Breast epithelium (tissue), 4 donors: ENCODE measurements at places on chromosomes 4 and X.

GRCh38 chrX:41518127-41518840, 71.1 kb downstream of the NYX start:
- DNase-seq = no peak

GRCh38 chrX:68748030-68748429, 80.8 kb upstream of the EFNB1 start:
- DNase-seq = no peak

DNA sequence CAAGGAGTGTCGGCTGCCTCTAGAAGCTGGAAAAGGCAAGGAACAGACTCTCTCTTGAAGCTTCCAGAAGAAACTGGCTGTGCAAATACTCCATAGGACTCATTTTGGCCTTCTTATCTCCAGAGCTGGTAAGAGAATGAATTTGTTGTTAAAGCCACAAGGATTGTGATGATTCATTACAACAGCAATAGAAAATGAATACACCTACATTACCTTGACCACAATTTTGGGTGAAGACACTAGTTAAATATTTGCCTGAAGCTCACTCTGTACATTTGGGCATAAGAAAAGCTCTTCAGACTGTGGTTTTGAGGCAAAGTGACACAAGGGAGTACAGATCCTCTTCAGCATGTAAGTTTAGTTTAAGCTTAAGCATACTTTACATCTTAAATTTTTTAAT, 134.5 kb upstream of the TLL1 start:
- no peak for DNase-seq

DNA sequence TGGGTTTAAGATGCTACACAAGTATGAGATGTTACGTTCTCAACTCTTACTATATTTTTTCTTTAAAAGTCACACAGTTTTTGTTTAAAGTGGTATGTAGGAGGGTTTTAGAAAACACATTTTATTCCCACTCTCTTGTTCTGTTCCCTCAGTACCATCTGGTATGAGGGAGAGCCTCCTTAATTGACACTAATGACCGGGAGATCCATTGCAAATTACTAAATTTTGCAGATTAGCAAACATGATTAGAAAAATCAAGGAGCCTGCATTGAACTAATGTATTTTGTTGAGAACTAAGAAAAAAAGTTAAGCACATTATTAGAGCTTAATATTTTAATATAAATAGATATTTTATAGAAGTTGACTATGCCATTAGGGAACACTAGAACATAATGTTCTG, 87.3 kb upstream of the UNC5C start:
- no peak for DNase-seq

GRCh38 chrX:33379839-33380238, 168.5 kb upstream of the DMD start:
- DNase-seq = no peak

- no peak for DNase-seq
Measured at GRCh38 chr4:95086551-95086950, 328.8 kb downstream of the BMPR1B start.

- no peak for DNase-seq
Measured at GRCh38 chr4:123603165-123603564, 206.6 kb downstream of the SPRY1 start.

DNA sequence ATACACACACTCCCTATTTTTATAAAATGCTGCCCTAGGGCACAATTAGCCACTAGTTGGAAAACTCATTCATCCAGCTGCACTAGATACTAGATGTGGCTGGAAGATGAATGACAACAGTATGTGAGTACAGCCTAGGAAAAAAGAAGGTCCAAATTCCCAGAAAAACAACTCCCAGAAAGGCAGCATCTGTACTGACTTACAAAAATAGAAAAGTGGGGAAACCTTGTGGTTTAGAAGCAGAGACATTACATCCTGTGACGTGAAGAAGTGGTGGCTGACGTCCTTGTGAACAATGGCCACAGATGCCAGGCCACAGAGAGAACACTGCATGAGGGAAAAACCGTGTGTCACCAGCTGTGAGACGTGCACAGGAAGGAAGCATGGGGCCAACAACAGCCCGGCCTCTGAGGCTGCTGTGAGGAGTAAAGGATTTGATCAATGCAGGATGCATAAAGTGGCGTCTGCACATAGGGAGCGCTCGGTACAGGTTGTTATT, 81.2 kb downstream of the SPRY1 start:
- no peak for DNase-seq

- no peak for DNase-seq
Measured at GRCh38 chrX:137548261-137548660, 17.7 kb upstream of the ZIC3 start.

DNA sequence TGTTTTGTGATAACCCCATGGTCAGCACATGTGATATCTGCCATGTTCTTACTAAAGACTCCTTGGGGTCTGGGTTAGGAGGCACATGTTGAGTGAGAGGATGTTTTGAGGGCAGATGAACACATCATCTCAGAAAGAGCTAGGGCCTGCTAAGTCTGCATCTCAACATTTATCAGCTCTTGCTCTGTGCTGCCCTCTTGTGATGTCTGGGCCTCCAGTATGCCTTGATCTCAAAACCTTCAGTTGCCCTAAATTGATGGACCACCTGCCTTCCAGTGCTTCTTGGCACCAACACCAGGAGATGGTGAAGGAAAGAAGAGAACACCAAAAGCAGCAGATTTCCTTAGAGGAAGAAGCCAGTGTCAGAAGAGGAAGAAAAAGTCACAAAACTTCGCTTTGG, 22.5 kb downstream of the MID1 start:
- no peak for DNase-seq

GRCh38 chr4:28279249-28279648, 1418.6 kb downstream of the STIM2 start:
- DNase-seq = no peak

GRCh38 chr4:123304151-123304964, 92.2 kb upstream of the SPRY1 start:
- DNase-seq = no peak

DNA sequence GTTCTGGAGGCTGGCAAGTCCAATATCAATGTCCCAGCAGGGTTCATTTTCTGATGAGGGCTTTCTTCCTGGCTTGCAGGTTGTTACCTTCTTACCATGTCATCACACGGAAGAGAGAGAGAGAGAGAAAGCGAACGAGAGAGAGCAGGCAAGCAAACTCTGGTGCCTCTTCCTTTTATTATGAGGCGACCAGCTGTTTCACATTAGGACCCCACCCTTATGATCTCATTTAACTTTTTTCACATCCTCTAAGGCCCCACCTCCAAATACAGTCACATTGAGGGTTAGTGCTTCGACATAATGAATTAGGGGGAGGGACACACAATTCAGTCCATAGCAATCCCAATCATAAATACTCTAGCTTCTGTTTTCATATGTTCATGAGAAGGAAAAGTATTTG, 10.6 kb upstream of the GPR174 start:
- no peak for DNase-seq

GRCh38 chr4:145101091-145101490, 3.0 kb downstream of the ABCE1 start:
- no peak for DNase-seq

DNA sequence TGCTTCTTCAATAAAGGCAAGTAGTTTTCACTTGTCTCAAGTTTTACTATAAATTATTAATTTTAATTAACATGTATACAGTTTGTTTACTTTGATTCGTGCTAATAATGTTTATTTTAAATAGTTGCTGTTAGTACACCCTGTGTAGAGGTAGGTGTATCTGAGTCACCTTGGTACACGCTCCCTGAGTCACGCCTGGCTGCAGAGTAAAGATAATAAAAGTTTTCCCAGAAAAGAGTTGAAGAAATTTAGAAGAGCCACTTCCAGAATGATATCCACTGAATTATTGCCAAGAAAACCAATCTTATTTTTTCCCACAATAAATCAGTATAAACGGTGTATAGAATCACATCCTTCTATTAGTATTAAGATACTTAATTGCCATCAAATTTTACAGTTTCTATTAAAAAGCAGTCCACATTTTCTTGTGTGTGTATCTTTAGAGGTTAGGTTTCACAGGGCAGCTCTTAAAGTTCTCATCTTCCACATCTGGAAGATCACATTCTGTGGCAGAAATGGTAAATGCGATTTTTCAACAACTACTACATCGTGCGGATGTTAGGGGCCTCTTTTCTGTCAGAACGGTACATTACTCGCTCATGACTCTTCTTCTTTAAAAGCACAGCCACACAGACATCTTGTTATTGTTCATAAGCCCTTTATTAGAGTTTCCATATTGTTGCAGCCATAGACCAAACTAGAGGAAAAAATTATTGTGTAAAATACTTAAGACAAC, 55.4 kb downstream of the HADH start:
- DNase-seq = no peak

DNA sequence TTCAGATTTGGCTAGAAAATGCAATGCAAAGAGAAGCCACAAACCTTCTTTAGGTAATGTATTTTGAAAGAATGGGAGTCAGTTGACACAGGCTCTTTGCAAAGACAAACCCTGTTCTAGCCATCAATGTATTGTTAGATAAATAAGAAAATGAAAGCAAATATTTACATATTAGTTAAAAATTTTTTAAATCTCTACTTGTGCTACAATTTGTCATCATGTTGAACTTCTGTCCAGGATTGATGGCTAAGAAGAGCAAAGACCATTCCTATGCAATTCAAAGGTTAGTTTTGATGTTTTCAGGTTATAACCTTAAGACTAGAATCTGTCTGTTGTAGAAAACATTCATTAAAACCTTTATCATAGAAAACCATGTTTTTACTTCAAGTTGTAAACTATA, 788.8 kb upstream of the FTHL17 start:
- DNase-seq = no peak

DNA sequence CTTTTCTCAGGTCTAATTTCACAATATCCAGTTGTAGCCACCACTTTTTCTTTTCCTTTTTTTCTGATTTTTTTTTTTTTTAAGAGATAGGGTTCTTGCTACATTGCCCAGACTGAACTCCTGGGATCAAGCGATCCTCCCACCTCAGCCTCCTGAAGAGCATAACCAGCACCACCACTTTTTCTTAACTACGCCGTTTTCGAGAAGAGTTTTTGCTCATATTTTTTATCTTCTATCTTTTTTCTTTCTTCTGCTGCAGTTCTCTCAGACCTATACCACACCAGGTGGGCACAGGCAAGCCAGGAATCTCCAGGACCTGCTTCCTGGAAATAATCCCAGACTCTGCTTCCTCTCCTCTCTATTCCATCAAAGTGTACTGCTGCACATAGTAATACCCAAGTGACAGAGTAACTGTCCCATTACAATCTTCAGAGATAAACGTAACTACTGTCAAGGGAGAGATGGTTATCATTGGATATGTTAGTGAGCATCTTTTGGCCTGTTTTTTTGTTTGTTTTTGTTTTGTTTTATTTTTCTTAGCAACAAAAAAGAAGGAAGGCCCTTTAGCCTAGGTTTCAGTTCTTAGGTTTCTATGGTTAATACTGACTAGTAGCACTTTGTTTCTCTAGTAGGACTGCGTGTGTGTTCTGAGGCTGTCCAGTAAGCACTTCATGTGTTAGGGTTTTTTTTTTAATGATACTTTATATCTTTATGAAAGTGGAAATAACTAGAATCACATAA, 59.2 kb upstream of the TXK start:
- DNase-seq = no peak

GRCh38 chr4:68748181-68748991, 67.4 kb upstream of the UGT2B10 start:
- no peak for DNase-seq

DNA sequence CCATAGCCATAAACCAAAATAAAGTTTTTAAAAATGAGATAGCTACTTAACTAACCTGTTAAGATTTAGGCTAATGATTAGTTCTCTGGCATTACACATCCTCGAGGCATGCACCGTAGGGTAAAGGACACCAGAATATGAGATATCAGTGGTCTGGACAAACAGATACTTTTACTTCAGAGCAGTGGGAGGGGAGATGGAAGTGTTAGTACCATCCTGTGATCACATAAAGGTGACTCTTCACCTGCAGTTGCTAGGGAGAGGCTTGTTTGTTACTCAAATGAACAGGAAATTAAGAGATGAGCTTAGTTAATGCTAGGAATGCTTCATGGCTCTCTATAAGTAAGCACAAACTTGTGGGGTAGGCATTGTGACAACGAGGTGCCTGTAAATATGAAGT, 624.4 kb upstream of the MAGEB2 start:
- no peak for DNase-seq
